Stimulated activated CD8-positive, alpha-beta memory T cell treated with anti-CD3 and anti-CD28 coated beads, Interleukin-4, amount 100 ng/mL, for 48 hours (primary cell): ENCODE measurements at places on chromosomes 3 and 15.

DNA sequence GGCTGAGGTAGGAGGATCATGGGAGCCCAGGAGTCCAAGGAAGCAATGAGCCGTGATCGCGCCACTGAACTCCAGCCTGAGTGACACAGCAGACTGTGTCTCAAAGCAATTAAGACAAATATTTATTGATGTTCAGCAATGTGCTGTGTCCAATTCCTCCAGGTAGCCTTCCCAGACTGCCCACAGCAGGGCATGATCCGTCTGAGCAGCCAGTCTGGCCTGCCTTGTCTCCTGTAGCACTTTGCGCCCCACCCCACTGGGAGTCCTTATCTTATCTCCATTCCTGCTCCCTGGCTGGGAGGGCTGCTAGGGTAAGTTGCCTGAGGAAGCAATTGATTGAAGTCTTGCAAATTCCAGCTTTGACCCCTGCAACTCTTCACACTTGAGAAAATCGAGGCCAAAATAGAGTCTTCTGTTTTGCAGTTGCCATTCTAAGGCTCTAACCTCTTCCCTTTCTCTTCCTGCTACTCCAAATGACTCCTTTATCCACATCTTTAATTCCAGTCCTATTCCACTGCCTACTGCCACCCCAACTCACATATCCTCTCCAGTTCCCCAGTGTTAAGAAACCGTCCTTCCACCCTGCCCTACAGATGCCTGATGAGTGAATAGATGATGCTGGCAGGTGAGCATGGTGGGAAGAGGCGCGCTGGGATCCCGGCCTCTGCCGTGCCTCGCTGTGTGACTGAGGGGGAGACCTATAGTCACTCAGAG lies 26.9 kb upstream of the LCTL start:
- DNase-seq = no peak

- DNase-seq = no peak
Measured at GRCh38 chr3:191336833-191337232, 6.5 kb upstream of the UTS2B start.

DNA sequence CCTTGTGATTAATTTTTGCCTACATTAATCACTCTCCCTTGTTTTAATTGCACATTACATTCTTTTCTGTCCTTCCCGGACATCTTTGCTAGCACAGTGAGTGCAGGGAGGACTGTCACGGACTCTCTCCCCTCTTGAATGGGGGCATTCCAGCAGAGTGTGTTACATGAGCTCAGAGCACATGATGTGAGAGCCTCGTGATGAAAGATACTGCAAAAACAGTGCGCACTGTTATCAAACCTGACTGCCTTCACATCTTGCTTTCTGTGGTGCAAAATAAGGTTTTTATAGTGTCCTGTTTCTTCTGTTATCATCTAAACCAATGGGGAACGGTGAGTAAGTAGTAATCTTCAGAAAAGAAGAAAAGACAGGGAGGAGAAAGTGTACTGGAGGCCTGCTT lies 167.5 kb downstream of the PGPEP1L start:
- no peak for DNase-seq

GRCh38 chr3:139491027-139491700 lies 14.8 kb upstream of the RBP2 start:
- DNase-seq = no peak

GRCh38 chr15:46041905-46042304 lies 407.1 kb downstream of the SQOR start:
- no peak for DNase-seq

DNA sequence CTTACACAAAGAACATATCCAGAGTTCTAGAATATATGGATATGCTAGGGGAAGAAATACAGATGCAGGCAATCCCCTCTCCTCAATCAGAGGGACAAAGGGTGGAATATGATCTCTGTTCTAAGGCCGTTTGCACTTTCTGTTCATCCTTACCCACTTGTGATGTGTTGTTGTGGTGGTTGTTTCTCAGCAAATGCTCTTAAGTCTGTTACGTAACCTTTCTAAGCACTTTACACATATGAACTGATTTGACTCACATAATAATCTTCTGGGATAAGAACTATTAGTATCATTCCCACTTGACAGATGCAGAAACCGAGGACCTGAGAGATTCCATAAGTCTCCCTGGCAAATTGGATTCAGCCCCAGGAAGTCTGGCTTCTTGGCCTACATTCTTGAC lies 40.5 kb downstream of the NGRN start:
- DNase-seq = no peak

DNA sequence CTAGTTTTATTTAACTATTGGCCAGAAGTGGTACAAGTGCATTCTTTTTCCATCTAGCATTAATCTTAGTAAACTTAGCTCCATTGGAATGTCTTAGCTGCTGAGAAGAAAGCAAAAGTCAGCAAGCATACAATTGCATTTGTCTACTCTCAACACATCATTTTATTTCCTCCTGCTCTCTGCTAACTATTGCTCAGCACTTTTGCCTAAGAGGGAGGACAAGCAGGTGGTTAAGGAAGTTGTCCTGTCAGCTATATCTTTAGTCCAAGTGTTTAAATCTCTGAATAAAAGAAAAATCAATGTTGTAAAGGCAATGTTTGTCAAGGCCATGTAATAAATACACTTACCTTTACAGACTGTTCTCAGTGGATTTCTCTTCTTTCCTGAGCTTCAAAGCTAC lies 51.0 kb downstream of the FHIT start:
- no peak for DNase-seq

DNA sequence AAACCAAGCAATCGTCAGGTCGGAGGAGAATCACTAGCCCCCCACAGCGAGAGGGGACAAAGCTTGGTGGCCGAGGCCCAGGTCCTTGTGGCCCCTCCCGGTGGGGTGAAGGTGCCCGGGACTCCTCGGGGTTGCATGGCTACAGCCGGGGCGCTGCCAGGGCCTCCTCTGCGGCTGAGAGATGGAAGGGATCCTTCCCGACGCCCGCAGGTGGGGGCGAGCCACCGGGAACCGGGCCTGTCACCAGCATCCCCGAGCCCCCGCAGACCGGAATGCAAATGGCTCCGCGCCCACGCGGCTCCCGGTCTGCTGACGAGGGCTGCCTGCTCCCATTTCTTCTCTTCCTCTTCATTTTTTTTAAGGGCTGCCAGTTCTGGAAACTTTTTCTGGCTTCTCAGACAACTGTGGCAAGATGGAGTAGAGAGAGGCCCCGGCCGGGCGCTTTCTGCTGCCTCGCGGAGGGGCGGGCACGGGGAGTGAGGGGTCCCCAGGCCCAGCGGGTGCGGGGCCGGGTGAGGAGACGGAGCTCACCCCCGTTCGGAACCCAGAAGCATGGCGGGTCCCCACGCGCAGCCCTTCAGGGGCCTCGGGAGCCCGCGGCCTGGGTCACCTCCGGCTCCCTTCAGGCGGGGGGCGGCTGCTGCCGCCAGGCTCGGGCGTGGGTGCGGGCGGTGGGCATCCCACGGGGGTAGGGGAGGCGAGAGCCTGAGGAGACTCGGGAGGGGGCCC lies 27.5 kb downstream of the MELTF start:
- no peak for DNase-seq

DNA sequence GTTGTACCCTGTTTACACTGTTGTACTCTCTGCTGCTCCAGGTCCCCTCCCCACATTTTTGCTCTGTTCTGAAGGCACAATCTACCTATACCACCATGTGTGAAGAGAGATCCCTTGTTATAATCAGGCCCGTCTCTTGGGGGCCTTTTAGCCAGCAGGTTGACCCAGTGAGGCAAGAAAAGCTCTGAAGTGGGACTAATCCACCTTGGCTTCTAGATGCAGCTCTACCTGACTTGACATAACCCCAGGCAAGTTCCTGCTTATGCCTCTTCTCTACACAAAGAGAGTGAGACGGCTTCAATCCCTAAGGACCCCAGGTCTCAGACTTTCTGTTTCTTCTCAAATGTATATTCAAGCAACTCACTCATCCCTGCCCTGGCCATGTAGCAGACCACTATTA lies 56.9 kb upstream of the MANF start:
- DNase-seq = no peak

DNA sequence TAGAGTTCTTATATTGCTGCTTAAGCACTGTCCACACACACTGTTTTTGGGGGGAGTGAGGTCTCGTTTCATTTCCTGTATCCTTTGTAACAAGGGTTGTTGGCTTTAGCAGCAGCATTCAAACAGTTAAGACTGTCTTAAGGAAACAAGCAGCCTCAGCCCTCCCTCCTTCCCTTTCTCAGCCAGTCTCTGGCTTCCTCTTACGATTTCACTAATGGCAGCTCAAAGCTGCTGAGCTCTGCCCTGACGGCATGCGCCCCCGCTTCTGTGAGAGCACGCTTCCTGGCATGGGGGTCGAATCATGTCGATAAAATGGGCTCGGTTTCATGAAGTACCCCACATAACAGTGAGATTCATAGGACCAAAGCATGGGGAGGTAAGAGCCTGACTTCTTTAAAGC lies 105.0 kb downstream of the KLHL25 start:
- peak; percentile 69 for DNase-seq

- no peak for DNase-seq
Measured at GRCh38 chr3:121483290-121483689, 62.5 kb downstream of the POLQ start.

DNA sequence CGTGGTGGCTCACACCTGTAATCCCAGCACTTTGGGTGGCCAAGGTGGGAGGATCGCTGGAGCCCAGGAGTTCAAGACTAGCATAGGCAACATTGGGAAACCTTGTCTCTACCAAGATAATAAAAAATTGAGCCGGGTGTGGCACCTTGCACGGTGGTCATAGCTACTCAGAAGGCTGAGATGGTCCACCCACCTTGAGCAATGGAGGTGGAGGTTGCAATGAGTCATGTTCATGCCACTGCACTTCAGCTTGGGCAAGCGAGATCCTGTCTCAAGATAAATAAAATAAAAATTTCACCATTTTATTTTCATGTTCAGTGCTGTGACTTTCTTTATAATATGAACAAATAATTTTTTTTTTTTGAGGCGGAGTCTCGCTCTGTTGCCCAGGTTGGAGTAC lies 12.5 kb downstream of the MAPK6 start:
- no peak for DNase-seq

- DNase-seq = no peak
Measured at GRCh38 chr3:117005911-117006522, 296.4 kb downstream of the TUSC7 start.

DNA sequence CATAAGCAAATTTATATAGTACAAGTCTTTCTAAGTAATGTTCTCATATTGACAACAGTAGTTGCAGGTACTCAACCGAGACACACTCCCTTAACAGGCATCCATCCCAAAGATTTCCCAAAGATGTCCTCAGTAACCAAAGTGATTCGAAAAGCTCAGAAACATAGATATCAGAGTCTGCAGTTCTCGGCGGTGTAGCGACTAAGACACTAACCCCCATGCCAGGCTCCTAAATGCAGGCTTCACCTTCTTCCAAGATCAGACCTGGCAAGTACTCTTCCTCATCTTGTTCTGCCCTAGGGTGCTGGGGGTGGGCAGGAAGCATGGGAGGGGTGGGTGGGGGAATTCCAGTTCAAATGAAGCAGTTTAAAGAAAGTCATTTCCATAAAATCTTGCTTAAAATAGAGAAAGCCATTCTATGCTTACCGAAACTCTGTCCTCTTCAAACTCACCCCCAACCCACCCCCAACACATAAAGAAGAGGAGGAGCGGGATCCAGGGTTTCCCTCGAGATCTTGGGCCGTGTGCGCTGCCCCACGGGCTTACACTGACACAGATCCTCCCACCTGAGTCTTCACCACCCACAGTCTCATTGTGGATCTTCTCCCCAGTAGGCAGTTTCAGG lies 59.0 kb upstream of the BCL6 start:
- DNase-seq = no peak

- no peak for DNase-seq
Measured at GRCh38 chr3:97187771-97188170, 373.4 kb downstream of the EPHA6 start.

- DNase-seq = no peak
Measured at GRCh38 chr15:61364871-61365270, 135.8 kb upstream of the RORA start.

DNA sequence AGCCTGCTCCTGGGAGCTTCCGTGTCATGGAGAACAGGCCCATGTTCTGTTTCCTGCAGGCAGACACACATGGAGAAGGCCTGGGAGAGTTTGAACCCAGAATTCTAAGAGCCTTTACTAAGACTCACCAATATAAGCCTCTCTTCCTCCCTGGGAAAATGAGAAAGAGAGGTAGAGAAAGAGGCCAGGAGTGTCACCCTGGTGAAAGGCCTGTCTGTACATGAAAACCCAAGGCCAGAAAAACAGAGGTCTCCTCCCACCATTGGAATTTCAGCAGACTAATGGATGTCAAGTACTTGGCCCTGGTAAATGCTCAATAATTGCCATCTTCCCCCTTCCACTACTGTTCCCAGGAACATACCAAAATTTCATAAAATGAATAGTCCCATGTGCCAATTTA lies 117.6 kb downstream of the TOP2B start:
- no peak for DNase-seq

- no peak for DNase-seq
Measured at GRCh38 chr15:84953136-84953535, 28.5 kb upstream of the PDE8A start.

DNA sequence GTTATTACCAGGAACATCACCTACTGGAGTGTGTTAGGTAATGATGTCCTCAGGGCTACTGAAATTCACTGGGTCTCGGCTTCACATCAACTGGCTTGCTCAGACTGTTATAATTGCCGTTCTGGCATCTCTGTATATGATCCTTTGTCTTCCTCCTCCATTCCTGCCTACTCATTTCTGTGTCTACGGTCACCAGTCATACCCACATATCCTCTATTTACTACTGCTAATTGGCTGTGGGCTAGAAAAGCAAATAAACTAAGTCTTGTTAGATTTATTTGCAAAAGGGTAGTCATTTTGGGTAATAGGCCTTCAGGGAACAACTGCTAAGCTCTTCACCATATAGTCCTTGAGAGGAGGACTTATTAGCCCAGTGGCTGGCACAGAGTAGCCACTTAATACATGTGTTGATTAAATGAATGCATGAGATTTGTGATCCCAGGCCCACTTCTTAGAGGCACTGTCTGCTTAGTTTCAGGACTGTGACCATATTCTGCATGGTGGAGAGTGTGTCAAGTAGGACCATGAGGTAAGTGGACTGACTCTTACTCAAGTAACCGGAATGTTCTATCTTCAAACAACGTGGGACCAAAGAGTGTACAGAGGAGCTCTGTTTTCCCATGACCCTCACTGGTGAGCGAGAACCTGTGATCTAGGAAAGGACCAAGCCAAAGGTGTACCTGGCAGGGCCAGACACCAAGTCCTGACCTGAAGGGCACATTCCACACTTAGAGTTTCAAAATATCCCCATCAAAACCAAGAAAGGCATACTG lies 13.2 kb downstream of the ZDHHC3 start:
- DNase-seq = no peak

DNA sequence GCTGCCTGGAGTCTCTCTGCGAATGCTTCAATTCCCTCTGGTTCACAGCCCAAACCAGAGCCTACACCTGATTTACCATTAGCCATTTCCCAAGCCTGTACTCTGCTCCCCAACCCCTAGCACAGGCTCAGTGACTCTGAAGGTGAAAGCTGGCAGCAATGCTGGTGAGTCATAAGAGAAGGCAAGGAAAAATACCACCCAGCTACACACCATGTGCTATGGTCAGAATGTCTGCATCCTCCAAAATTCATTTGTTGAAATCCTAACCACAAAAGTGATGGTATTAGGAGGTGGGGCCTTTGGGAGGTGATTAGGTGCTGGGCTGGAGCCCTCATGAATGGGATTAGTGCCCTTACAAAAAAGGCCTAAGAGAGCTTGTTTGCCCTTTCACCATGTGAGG lies 117.1 kb upstream of the TJP1 start:
- DNase-seq = no peak

GRCh38 chr3:23377928-23378672 lies 175.0 kb downstream of the UBE2E2 start:
- DNase-seq = no peak
